ENCODE measurements at places on chromosomes 2 and 18.

DNA sequence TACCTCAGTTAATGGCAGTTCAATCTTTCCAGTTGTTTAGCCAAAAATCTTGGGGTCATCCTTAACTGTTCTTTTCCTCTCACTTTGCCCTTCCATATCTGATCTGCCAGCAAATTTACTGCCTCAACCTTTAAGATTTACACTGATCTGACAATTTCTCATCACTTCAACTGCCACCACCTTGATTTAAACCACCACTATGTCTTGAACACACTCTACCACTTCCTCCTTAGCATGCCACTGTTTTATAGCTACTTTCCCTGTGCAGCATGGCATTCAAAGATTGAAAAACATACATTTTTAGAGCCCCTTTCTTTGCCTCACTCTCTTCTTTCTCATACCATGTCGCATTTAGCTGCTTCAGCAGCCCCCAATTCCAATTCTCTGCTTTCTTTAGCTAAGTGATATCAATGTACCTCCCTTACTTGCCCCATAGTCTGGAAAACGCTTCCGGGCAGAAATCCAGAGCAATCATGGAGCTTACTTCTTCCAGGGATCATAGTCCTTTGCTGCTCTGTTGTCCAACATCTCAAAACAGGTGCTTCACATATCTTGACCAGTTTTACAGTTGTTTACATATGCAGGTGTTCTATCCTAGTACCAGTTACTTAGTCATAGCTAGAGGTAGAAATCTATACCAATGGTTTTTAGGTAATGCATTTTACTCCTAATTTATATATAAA, 10.9 kb downstream of the PGAP1 start:
- DNase-seq = no peak

DNA sequence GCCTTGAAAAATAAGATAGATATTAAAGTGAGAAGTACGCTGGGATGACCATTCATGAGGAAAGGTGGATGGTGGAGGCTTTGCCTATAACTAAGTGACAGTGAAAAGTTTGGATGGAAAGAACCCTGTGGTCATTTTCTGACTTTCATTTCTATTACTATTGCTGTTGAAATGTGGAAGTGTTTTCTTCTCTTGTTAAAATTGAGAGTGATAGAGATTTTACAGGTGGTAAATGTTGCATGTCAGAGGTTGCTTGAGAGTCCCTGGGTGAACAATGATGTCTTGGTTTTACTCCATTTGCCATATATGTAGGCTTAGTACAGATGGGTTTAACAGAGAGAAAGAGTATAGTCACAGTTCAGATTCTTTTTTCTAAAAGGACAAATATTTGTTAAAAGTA, 18.4 kb downstream of the NCOA1 start:
- DNase-seq = no peak

- no peak for DNase-seq
These were observed 4.2 kb upstream of the UPP2 start for GRCh38 chr2:158097481-158097880.

DNA sequence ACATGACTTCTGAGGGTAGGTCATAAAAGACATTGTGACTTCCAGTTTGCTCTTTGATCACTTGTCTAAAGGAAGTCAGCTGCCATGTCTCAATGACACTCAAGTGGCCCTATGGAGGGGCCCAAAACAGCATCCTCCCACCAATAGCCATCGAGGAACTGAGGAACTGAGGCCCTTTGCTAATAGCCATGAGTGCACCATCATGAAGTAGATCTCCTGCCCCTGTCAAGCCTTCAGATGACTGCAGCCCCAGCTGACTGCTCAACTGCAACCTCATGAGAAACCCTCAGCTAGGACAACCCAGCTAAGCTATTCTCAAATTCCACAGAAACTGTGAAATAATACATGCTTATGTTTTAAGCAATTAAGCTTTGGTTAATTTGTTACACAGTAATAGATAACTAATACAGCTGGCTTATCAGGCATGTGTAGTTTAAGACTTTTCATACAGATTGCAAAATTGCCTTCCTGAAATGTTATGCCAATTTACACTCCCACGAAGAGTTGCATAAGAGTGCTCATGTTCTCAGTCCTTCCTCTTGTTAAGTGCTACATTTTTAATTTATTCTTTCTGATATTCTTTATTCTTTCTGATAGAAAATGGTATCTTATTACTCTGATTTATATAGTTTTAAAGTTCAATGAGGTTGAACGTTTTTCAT, 105.6 kb upstream of the NDUFV2 start:
- peak; percentile 53 for DNase-seq

- DNase-seq = peak; percentile 43
These were observed 500 bp downstream of the CCNYL1 start for GRCh38 chr2:207711750-207712530.

Data from hematopoietic multipotent progenitor cell treated with erythropoietin and hydrocortisone succinate and interleukin-3 and kit ligand, for 6 days (in vitro differentiated cells).